ENCODE measurements at places on chromosomes 1 and 21.

DNA sequence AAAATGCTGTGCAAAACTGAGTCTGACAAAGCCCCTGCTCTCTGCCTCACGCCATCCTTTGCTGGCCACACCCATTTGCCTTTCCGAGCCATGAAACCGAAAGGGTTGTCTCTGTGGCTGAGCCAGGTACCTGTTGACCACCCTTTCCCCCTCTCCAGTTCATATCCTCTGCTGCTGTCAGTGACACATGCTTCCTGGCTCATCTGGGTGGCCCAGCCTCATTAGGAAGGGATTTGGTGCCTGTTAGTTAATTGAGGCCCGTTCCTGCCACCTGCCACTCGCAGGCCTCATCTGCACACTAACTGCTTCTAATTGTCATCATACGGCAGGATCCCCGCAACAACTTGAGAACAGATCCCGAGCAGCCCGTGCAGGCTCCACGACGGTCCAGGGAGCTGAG, 79.2 kb downstream of the OLIG1 start:
- DNase-seq, result no peak

- DNase-seq, result no peak
Observed at GRCh38 chr21:35646606-35647005, 413.7 kb downstream of the SETD4 start.

- DNase-seq, result no peak
Observed at GRCh38 chr1:7586031-7586941, 184.8 kb upstream of the VAMP3 start.

- DNase-seq, result no peak
Observed at GRCh38 chr21:38042246-38042645, 126.0 kb upstream of the KCNJ6 start.

DNA sequence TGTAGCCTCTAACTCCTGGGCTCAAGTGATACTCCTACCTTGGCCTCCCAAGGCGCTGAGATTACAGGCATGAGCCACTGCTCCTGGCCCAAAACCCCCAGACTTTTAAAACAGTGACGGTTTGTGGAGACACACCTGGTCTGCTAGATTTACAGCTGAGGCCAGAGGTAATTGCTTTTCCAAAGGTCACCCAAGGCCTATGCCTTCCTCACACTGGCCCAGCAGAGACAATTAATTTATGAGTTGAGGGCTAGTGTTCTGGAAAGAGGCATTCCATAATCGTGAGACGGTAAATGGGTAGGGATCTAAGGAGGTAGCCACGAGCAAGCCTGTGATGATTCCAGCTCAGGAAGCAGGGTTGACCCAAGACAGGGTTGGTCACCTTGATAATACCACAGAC, 12.4 kb upstream of the PARP1 start:
- no peak for DNase-seq

DNA sequence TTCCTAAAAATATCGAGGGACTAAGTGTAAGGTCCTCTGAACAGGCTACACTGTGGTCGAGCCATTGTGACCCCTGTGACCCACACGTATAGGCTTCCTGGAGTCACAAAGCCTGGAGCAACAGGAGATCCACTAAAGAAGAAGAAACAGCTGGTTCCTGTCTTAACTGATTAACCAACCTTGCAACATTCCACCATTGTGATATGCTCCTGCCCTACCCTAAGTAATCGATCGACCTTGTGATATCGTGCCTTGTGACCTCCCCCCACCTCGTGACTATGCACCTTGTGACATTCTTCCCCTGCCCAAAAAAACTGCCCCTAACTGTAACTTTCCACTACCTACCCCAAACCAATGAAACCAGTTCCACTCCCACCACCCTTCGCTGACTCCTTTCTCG, 304.6 kb upstream of the FAM78B start:
- no peak for DNase-seq

- no peak for DNase-seq
Observed at GRCh38 chr1:209674957-209675564, at the start of gene G0S2. Gene G0S2 (plus strand): TSS chr1:209675412. CDS start chr1:209675685, 273 bp downstream.

DNA sequence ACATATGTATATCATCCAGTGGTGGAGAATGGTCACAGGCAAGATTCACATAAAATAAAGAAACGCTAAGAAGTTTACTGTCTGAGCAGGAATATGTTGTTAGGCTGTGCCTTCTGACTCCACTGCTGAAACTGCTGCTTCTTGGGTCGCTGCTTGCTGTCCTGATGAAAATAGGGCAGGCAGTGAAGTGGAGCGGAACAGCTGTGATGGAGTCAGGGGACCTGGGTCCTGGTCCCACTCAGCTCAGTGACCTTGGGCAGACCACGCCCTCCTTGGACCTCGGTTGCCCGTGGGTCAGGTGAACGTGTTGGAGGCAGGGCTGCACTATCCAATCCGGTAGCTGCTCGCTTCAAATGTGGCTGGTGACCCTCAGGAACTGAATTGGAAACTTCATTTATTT, 33.4 kb upstream of the IFFO2 start:
- no peak for DNase-seq

DNA sequence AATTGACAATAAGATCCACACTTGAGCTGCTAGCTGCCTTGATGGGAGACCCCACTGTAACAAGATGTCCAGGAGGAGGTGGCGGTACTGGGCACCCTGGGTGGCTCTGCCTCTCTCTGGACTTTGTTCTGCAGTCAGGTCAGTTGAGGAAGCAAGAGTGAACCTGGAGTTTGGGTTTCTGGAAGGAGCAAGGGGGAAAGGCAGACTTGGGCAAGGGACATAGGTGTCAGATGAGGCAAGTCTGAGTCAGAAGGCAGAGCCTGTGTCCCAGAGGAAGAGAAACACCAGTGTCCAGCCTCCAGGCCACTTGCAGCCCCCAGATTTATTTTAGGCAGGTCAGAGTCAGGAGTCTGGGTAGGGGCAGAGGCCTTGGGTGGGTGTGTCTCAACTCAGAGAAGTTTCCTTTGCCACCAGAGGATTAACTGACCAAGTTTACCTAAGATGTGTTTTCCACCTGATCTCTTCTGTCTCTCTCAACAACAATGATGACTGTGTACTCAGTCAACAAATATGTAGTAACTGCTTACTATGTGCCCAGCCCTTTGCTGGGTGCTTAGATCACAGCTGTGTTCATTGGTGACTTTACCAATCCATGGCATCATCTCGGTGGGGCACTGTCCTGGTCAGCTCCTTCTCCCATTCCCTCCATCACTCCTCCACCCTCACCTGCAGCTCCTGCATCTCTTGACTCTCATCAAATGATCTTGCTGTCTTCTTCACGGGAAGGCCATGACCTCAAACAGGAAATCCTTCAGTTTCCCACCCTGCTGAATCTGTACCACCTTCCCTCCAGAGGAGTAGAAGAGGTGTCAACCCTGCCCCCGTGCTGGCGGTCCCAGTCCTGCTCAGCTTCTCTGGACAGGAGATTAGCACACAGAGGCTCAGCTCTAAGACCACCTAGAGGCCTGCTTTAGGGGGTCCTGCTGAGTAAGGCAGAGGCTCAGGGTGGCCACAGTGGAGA, 36.6 kb downstream of the ELF3 start:
- no peak for DNase-seq

GRCh38 chr1:54354899-54355298, 51.3 kb downstream of the SSBP3 start:
- DNase-seq, result no peak

- DNase-seq, result peak; percentile 54
Observed at GRCh38 chr1:164602480-164603093, 43.6 kb downstream of the PBX1 start.

DNA sequence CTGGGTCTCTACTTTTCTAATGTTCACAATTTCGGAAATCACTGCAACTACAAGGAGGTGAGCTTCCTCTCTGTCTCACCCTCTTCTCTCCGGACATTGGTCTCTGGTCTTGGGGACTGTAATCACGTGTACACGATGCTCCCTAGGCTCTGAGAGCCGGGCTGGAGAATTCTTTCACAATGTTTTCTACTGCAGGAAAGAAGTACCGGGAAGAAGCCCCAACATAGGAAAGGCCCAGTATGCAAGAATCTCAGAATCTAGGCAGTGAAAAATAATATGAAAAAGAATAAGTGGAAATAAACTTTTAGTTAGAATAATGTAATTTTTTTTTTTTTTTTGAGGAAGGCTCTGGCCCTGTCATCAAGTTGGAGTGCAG, 13.5 kb upstream of the HJV start:
- no peak for DNase-seq

DNA sequence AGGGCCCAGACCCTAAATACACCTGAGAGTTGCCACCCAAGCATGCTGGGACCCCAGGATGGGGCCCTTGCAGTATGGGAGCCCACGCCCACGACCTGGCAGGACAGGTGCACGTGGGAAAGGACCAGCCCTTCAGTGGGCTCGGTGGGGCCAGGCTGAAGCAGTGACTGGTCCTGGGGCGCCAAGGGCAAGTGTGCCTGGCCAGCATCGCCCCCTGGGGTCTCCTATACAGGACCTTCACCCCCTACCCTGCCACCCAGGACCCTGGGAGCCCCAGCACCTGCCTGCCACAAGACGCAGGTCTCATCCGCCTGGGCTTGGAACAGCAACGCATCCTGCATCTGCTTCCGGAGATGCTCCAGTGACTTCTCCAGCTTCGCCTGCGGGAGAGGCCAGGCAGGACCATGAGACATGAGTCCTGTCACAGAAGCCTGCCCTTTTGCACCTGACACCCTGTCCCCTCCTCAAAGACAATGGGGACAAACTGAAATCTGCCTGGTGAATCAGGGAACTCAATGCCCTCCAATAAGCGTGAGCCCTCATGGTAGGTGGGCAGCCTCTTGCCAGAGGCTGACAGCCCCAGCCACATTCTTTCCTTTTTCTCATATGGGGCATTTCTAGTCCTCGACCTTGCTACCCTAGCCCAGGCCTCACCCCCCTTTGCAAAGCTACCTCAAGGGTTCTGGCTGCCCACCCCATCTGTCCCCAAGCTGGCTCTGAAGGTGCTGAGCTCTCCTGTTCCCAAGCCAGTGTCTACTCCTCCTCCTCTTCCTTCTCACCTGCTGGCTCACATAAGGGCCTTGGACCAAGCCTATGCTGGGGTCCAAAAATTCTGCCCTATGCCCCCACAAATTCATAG, 4.6 kb downstream of the TRIM11 start:
- no peak for DNase-seq

- no peak for DNase-seq
Observed at GRCh38 chr1:168832661-168833060, 103.7 kb upstream of the DPT start.

- DNase-seq, result no peak
Observed at GRCh38 chr1:14852291-14852690, 253.8 kb downstream of the KAZN start.

DNA sequence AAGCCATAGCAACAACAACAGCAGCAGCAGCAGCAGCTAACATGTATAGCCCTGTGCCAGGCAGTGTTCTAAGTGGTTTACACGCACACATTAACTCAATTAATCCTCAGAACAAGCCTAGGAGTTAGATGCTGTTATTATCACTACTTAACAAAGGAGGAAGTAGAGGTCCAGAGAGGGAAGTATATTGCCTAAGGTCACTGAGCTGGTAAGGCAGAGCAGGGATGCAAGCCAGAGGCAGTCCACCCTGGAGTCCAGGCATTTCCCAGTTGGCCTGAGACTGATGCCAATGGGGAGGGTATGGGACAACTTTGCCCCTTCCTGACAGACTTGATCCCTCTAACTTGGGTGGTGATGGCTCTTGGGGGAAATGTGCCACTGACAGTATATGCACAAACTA, 6.8 kb downstream of the CDC14A start:
- no peak for DNase-seq

GRCh38 chr1:235006132-235006721, 122.4 kb downstream of the TOMM20 start:
- DNase-seq, result no peak

DNA sequence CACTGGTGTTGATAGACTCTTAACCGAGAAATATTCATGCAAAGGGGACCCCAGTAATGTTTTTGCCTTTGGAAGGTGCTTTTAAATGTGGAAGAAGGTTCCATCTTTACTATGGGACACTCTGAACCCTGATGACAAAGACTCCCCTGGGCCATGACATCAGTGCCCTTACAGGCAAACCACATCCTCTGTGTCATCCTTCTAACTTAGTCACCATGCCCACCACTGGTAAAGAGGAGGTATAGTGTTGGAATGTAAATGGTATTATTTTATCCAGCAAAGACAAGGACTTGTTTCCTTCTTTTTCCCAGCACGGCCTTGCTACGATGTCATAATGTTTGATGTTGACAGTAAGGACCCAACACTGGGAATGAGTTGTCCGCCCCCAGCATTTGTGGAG, 12.6 kb downstream of the METTL13 start:
- DNase-seq, result no peak

All from NCI-H1048 (cell line).